ENCODE measurements at places on chromosomes 2 and 18.
A peak's percentile ranks its signal among the peaks of the same experiment; 100 is the strongest.

- DNase-seq: peak; percentile 34
These were observed 757.4 kb downstream of the RNF144A start for GRCh38 chr2:7674606-7675005.

DNA sequence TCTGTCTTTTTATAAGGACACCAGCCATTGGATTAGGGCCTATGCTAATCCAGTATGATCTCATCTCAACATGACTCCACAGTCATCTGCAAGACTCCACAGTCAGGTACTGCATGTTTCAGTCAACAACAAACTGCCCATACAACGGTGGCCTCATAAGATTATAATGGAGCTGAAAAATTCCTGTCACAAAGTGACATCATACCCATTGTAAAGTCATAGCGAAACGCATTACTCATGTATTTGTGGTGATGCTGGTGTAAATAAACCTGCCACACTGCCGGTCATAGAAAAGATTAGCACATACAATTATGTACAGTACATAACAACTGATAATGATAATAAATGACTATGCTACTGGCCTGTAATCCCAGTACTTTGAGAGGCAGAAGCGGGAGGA is 102.2 kb downstream of the TEX51 start:
- no peak for DNase-seq

DNA sequence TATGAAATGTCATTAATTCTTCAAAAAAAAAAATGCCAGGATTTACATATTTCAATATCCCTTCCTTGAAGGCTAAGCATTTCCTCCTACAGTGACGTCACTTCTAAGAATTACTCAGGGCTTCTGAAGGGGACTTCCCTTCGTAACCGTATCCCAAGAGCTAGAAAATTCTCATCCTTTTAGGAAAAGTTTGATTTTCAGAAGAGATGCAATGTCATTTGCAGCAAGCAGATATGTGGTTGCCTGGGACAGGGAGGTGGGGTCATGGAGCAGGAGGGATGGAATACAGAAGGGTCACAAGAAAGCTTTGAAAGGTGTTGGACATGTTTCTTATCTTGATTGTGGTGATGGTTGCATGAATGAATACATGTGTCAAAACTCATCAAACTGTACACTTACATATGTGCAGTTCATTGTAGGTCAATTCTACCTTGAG is 97.0 kb upstream of the ATL2 start:
- DNase-seq: no peak

GRCh38 chr2:25018681-25019080 is 23.2 kb upstream of the EFR3B start:
- DNase-seq: no peak

GRCh38 chr2:196480653-196481323 is 158.7 kb upstream of the CCDC150 start:
- no peak for DNase-seq
